T-helper 2 cell treated with Interferon-gamma antibody and Interleukin-4, amounts not matched to agents 5 μg/mL and 100 μg/mL, for 36 hours (primary cell): ENCODE measurements at places on chromosomes 16 and 17.

DNA sequence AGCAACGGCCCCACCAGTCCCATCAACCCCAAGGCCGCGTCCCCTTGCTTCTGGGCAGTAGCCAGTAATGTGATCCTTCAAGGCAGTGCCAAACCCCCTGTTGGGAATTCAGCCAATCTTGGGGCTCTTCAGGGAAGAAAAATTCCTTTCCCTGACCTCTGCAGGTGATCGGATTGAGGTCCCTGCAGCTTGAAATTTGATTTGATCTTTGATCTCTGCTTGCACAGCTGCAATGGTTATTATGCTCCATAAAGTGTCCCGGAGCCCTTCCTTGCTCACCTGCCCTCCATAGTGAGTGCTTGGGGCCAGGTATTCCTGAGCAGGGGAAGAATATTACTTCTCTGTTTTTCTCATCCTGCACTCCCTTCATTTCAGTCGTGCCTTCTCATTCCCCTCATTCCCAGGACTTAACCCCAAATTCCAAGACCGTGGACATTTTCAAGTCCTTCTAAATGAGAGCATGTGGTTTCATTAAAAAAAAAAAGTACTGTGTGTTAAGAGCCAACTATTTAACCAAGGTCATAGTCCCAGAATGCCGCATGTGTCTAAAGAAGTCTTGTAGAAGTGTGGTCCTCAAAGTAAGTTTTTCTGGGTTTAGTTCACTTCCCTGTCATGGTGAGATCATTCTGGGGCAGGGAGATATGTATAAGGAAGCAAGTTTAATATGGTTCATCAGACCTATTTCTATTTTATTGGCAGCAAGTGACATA lies 56.3 kb downstream of the SOX9 start:
- H3K4me1 ChIP-seq = no peaks in the 10 kb centered on the region
- H3K27ac ChIP-seq = no peak overlapping the region
- no peaks in the 10 kb centered on the region for H3K27me3 ChIP-seq
- no peaks in the 10 kb centered on the region for H3K36me3 ChIP-seq

GRCh38 chr16:85395207-85395912 lies 217.8 kb upstream of the GSE1 start:
- no peak overlapping the region for H3K27ac ChIP-seq
- H3K27me3 ChIP-seq = no peaks in the 10 kb centered on the region
- no peak for DNase-seq
- no peaks in the 10 kb centered on the region for H3K4me1 ChIP-seq
- H3K36me3 ChIP-seq = no peaks in the 10 kb centered on the region

GRCh38 chr17:73271072-73271471 lies 9.4 kb upstream of the CPSF4L start:
- H3K27me3 ChIP-seq = no peaks in the 10 kb centered on the region
- H3K4me1 ChIP-seq = no peaks in the 10 kb centered on the region
- no peak for DNase-seq

- no peak for DNase-seq
- no peaks in the 10 kb centered on the region for H3K36me3 ChIP-seq
- no peak overlapping the region for H3K27ac ChIP-seq
These were observed 44.3 kb upstream of the CRHR1 start for GRCh38 chr17:45739786-45740185.
